ENCODE measurements at places on chromosomes 16 and 17.
A peak's percentile ranks its signal among the peaks of the same experiment; 100 is the strongest.

- no peak for DNase-seq
Measured at GRCh38 chr16:1323296-1324239, 9.9 kb upstream of the BAIAP3 start.

- DNase-seq: no peak
Measured at GRCh38 chr16:54059319-54059718, 227.3 kb downstream of the IRX3 start.

DNA sequence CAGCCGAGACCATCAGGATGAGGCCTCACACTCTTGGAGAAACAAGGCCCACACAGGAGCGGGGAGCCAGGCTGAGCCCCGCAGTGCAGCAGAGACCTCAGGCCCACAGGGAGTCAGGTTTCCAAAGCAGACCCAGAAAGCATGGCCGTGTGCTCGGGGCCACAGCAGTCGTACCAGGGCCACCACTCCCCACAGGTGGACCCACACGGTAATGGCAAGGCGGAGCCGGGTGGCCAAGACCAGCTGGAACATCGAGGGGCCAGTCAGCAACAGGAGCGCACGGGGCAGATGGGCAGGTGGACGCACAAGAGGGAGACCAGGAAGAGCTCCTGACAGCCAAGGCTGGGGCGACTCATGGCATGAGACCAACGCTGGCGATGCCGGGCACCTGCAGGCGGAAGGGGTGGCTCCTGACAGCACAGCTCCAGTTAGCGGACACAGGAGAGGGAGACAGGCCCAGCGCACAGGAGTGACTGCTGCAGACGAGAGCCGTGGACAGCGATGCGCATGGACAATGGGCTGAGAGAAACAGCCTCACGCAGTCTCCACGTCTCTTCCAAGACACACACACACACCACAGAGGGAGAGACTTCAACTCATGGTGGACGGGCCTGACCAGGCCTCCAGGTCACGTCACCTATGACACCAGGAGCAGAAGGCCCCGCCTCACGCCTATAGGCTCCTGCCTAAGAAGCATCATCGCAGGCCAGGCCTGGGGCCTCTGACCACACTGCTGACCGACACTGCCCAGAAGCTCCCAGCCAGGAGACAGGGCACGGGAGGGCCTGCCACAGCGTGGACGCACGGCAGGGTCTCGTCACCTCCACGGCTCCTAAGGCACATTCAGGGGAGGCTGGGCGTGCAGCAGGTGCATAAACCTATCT is 58.6 kb downstream of the ZNF778 start:
- no peak for DNase-seq

GRCh38 chr17:17926840-17927449 is 45.3 kb downstream of the TOM1L2 start:
- DNase-seq: no peak

- DNase-seq: no peak
Measured at GRCh38 chr16:74053312-74053711, 243.3 kb upstream of the PSMD7 start.

DNA sequence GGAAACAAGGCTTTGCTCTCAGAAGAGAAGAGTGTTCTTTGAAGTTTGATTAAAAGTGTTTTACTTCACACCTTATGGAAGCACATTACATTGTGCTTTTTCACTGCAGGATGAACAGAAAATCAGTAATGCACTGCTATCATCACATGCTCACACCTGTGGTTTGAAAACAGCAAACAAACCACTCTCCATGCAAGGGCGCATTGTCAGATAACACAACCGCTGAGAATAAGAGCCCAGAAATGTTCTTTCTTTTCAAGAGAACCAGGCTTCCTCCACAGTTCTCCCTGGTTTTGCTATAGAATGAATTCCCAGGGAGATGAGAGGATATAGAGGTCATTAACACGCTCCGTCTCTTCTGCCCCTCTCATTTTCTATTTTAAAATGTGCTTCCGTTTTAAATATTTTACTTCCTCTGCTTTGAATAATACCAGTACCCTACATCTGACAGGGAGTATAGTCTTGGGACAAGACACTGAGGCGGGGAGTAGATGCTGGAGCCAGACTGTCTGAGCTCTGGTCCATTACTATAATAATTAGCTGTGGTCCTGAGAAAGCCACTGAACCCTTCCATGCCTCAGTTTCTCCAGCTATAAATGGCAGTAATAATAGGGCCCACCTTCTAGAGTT is 71.6 kb downstream of the CDK5R1 start:
- no peak for DNase-seq

DNA sequence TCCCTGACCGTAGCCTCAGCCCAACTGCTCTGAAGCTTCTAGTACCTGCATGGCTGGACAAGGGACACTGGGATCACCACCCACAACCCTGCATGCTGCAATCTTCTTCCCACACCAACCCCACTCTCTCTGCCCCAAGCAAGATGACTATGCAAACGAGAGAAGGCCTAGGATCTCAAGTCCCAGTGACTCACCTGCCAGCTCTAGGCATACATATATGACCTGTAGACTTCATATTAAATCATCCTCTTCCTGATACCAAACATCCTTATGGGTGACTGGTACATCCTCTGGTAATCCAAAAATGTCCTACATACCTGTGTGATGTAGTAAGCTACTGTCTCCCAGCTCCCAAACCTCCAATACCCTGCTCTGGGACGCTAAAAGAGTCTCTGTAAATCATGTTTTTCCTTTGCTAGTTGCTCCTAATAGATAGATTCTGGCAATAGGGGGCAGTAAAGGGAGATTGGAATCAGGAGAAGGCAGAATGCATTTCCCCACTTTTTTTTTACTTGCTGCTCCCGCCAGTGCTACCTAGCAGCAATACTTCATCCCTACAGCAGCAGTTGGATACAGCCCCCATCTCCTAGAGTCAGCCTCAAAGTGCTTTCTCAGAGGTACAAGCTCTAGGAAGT is 43.4 kb upstream of the SOX9 start:
- DNase-seq: no peak

- DNase-seq: no peak
Measured at GRCh38 chr16:369275-369865, 968 bp downstream of the MRPL28 start.

- no peak for DNase-seq
Measured at GRCh38 chr17:17235212-17236174, 1.5 kb downstream of the FLCN start.

DNA sequence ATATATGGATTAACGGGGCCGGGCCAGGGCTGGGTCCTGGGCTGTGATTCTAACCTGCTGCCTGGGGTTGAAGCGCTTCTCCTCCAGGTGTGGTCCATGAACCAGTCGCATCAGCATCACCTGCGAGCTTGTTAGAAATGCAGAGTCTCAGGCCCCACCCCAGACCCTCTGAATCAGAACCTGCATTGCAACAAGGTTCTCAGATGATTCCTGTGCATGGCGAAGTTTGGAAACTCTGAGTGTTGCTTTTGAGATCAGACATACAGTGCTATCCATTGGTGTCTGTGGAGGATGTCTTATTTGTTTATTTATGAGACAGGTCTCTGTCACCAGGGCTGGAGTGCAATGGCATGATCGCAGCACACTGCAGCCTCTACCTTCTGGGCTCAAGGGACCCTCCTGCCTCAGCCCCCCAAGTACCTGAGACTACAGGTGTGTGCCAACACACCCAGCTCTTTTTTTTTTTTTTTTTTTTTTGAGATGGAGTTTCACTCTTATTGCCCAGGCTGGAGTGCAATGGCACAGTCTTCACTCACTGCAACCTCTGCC is 99.8 kb downstream of the PITPNC1 start:
- no peak for DNase-seq

DNA sequence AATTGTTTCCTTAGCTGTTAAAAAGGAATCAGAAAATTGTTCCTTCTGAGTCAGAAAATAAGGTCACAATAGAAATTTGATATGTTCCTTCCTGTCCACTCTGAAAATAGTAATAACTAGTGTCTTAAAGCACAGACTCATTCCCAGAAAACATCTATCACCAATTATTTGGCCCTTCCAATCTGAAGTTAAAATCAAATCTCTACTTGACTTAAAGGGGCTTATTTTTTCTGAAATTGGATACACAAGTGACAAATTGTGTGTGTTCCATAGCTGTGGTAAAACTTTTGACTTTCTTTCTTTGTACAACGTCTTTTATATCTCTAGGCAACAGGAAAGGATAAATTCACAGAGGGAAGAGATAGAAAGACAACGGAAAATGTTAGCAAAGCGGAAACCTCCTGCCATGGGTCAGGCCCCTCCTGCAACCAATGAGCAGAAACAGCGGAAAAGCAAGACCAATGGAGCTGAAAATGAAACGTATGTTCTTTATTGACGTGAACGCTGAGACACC is 54.5 kb upstream of the MRC2 start:
- DNase-seq: no peak

DNA sequence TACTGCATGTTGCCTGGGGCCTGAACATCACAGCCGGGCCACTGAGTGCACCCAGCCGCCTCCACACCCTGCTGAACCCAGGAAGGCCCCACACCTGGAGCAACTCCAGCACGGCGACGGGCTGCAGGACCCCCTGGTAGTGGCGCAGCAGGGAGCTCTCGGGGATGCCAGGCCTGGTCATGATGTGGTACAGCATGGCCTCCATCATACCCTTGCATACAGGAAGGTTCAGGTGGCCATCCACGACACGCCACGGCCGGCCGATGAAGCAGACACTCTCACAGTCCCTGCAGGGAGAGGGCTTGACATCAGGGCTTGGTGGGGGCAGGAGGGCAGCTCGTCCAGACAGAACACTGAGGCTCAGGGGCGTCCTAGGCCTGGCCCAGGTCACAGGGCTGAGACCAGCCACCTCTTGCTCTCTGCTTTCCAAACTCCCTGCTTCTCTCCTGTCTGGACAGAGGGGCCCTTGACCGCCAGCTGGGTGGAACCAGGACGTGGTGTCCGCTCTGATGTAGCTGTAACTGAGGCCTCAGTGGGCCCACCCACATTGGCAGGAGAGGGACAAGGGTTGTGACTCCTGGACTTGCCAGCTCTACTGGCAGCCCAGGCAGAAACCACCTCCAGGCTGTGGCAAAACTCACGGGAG is 60.3 kb downstream of the IL21R start:
- DNase-seq: no peak

GRCh38 chr16:86317813-86318650 is 192.3 kb upstream of the FOXF1 start:
- DNase-seq: no peak

DNA sequence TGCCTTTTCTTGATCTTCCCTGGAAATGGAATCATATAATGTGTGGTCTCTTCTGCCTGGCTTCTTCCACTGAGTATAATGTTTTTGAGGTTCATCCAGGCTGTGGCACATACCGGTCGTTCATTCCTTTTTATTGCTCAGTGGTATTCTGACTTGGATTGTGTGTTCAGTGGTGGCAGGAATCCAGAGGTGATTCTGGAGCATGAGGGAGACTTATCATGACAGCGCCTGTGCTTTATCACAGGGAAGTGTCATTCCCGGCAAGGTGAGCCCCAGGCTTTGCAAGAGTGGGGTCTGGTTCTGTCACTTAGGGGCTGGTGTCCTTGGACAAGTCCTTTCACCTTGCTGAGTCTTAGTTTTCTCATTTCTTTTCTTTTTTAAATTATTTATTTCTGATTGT is 53.0 kb downstream of the IRX3 start:
- DNase-seq: no peak

GRCh38 chr16:64397945-64398508 is 723.8 kb downstream of the CDH11 start:
- no peak for DNase-seq

DNA sequence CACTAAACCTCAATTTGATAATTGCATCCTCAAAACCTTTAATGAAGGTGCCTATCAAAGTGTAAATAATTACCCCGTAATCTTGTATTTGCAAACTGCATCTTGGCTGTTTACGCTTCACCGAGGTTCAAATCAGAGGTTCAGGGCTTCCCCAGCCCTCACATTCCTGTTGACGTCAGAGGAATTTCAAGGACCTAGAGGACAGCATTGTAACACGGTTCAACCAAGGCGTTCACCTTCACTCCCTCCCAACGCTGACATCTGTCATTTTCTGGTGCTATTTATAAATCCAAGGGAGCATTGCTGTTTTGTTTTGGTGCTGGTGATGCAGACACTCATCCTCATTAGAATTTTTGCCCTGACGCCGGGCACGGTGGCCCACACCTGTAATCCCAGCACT is 691.6 kb upstream of the RBFOX1 start:
- DNase-seq: no peak

DNA sequence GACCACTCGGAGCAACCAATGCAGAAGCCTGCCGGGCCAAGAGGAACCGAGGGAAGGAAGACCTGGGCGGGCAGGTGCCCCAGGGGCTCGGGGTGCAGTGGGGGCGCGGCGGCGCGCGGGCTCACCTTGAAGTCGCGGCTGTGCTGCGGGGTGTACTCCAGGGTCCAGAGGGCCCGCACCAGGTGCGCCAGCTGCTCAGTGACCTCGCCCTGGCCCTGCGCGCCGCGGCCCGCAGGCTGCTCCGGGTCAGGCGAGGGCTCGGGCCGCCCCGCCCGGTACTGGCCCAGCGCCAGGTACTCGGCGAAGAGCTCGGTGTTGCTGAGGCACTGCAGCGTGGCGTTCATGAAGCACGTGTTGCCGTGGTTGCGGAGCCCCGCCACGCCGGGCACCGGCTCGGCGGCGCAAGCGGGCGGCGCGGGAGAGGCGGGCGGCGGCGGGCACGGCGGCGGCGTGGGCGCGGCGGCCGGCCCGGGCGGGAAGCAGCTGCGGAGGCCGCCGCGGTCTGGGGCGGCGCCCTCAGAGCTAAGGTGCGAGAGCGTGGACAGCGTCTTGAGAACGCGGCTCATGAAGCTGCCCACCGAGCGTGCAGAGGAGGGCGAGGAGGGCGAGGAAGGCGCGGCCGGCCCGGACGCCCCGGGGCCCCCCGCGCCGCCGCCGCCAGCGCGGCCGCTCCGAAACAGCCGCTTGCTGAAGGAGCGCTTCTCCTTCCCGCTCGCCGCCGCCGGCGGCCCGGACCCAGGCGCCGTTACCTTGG is 562 bp downstream of the USP31 start:
- peak; percentile 60 for DNase-seq

GRCh38 chr17:7315570-7316235 is 543 bp upstream of the GPS2 start:
- no peak for DNase-seq

- DNase-seq: no peak
Measured at GRCh38 chr17:79749958-79750357, 19.2 kb downstream of the ENPP7 start.

DNA sequence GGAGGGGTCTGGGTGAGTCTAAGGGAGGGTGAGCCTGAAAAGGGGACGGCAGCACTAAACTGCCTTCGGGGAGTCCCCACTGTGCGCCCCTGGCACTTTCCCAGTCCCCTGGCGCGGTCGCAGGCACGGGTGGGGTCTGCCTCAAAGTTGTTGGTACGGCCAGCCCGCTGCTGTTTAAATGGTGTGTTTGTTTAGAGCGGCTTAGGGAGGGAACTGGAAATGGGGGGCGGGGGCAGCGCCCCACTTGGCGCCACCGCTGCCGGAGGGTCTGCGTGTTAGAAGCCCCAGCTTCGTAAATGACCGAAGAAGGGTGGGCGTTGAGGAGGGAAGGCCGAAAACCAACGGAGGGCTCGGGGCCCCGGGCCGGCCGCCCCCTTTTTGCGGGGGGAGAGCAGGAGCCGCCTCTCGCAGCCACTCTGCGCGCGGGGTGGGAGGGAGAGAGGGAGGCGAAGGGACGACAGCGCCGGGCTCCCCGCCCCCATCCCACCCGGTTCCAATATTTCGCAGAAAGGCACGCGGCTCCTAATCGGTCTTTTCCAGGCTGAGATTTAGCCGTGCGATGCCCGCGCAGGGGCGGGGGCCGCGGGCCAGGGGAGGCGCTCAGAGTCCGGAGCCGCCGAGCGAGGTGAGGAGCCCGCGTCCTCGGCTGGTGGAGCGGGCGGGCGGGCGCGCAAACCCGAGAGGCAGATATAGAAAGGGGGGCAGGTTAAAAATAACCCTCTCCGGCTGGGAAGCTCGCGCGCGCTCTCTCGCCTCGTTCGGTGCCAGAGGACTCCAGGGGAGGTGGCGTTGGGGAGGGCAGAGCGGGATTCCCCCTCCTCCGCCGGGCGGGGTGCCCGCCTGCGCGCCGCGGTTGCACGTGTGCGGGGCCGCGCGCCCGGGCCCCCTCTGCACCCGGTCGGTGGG is 54.9 kb downstream of the SREBF1 start:
- peak; percentile 51 for DNase-seq
